ENCODE measurements at places on chromosomes 1 and 21.

DNA sequence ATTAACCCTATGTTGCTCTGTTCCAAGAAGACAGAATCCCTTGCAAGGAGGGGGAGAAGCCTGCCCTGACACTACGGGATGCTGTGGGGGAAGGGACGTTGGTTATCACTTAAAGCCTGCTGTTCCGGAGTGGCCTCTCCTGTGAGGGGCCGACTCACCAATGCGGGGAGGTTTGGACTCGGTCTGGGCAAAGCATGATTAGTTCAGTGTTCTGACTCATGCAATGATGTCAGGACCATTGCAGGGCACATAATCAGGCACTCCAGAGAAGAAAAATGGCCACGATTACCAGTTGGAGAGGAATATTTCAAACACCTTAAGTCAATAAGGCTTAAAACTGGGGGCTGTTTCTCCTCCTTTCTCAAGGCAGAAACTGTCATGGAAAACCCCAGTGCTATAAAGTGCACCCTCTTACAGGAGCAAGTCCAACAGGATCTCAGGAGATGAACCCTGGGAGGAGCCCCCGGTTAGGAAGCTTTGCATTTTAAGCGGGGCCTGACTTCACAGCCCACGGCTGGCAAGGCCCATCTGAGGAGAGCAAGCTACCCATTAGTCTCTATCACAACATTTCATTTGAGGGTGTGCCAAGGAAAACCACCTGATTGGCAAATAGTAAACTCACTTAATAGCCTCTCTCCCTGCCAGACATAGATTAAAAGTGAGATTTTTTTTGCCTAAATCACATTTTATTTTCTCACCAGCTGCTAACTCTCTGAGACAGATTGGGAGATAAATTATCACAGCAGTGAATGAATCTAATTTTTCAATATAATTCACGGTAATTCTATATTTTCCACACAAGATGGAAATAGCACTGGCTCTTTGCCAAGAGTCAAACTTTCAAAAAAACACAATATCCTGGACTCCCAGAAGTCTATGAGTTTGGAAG, 202.5 kb downstream of the C1orf94 start:
- DNase-seq, result no peak

- DNase-seq, result no peak
Measured at GRCh38 chr1:25650289-25650576, 33.6 kb downstream of the MAN1C1 start.

GRCh38 chr1:231590453-231591198, 36.0 kb upstream of the DISC1 start:
- DNase-seq, result peak; percentile 31

GRCh38 chr1:210505601-210506496, 177.1 kb downstream of the HHAT start:
- no peak for DNase-seq

DNA sequence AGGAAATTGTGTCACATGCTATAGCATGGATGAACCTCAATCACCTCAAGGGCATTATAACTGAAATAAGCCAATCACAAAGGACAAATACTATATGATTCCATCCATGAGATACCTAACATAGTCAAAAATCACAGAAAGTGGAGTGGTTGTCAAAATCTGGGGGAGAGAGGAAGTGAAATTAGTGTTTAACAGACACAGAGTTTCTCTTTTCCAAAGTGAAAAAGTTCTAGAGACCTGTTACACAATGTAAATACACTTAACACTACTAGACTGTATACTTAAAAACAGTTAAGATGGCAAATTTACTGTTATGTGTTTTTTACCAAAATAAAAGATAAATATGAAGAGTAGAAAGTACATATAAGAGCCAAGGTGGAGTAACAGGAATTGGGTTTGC, 31.8 kb downstream of the ZNF644 start:
- DNase-seq, result no peak

DNA sequence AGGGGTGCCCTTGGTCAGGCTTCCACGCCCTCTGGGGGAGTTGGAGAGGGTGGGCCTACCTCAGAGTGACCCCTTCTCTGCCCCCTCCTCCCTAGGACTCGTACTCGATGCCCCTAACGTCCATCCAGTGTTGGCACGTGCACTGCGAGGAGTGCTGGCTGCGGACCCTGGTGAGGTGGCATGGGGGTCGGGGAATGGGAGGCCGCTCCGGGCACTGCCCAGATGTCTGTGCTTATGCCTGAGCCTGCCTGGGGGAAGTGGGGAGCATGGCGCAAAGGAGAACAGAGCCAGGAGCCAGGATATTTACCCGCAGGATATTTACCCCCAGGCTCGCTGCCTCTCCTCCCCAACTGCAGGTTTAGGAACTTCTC, 24.5 kb downstream of the TMEM53 start:
- DNase-seq, result no peak

GRCh38 chr1:81833722-81834121, 33.0 kb downstream of the ADGRL2 start:
- no peak for DNase-seq

DNA sequence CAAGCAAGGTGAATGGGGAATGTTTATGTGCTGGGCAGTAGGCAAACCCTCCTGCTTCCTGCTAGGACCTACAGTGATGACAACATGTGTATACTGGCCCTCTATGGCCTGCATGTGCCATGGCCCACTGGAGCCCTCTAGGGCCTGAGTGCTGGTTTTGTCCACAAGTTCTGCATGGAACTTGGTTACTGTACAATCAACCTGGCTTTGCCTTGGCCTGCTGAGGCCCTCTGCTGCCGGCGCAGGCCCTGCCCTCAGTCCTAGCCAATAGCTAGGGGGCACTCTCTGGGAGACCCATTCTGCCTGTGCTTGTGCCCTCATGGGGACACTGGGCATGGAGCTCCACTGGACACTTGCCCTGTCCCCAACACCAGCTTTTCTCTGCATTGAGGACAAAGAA, 138.6 kb upstream of the NGF start:
- DNase-seq, result no peak

- DNase-seq, result no peak
Measured at GRCh38 chr1:77047978-77048614, 171.1 kb downstream of the PIGK start.

GRCh38 chr21:42155045-42155855, 63.7 kb upstream of the ABCG1 start:
- no peak for DNase-seq

Data from activated naive CD4-positive, alpha-beta T cell treated with Interleukin-2 at 50 U/mL for 16 hours (primary cell).